Activated effector memory CD4-positive, alpha-beta T cell treated with Interleukin-2 at 50 U/mL for 16 hours (primary cell): ENCODE measurements at places on chromosomes 5 and 9.

- no peak for DNase-seq
These were observed 23.0 kb downstream of the C1QTNF2 start for GRCh38 chr5:160347448-160347847.

GRCh38 chr5:16737209-16737608 is 120.4 kb upstream of the RETREG1 start:
- no peak for DNase-seq

- no peak for DNase-seq
These were observed 103.1 kb downstream of the KCNIP1 start for GRCh38 chr5:170606941-170607340.

GRCh38 chr5:106080535-106080934 is 1590.2 kb downstream of the EFNA5 start:
- no peak for DNase-seq

GRCh38 chr5:122368510-122369251 is 56.6 kb downstream of the SNCAIP start:
- no peak for DNase-seq

DNA sequence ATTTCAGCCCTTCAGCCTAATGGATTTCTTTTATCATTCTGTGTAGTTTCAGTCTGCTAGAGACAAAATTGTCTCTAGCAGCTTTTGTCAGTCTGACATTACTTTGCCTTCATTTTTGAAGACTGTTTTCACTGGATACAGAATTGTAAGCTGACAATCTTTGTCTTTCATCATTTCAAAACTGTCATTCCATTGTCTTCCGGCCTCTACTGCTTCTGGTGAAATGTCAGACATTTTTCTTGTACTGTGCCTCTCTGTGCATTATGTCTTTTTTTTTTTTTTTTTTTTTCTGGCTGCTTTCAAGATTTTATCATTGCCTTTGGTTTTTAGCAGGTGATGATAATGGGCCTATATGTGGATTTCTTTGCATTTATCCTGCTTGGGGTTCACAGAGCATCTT is 51.3 kb upstream of the ZNF169 start:
- DNase-seq, result no peak

DNA sequence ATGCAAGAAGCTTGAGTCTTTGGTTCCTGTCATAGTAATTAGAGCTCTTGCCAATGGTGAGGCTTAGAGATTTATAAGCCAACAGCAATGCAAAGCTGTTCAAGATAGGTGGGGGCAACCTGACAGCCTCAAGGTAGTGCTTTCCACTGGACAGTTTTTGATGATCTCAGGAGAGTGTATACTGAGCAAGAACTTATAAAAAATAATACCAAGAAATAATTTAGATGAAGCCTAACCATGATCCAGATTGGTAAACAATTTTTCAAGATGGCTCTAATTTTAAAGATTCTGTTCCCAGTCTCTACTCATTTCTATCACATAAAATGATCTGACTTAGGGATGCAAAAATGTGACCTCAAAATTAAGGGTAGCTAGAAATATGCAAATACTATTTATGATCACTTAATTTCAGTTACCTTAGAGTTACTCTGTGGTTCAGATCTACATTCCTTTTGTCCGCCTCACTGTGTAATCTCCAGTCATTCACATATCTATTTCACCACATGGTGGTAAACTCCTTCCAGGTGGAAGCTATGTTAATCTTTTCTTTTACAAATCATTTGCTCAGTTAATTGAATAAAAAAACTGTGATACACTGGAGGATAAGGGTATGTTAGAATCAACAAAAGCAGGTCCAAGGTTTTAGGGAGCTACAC is 1228.0 kb upstream of the C9orf72 start:
- no peak for DNase-seq

GRCh38 chr9:127491516-127491915 is 40.2 kb downstream of the LRSAM1 start:
- DNase-seq, result no peak

- no peak for DNase-seq
These were observed 54.0 kb upstream of the C5orf58 start for GRCh38 chr5:170178814-170179213.

DNA sequence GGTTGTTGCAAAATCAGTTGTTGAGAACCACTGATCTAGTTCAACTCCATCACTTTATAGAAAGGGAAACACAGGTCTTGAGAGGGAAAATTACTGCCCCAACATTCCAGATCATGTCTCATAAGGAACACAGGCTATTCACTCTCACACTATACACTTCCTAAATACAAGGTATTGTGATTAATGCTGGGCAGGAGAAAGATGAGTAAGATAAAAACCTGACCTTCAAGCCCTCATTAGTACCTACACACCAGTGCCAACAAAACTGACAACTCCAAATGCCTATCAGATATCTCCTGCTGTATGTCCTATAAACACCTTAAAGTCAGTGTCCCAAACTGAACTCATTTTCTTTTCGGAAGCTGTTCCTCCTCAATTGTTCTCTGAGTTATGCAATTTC is 8.2 kb downstream of the GNE start:
- no peak for DNase-seq

- DNase-seq, result no peak
These were observed 26.0 kb downstream of the EGFLAM start for GRCh38 chr5:38284384-38284783.

- DNase-seq, result peak; percentile 68
These were observed 29.9 kb downstream of the CSF2 start for GRCh38 chr5:132103332-132103951.

- DNase-seq, result no peak
These were observed 1.5 kb downstream of the LCN2 start for GRCh38 chr9:128150594-128151308.

DNA sequence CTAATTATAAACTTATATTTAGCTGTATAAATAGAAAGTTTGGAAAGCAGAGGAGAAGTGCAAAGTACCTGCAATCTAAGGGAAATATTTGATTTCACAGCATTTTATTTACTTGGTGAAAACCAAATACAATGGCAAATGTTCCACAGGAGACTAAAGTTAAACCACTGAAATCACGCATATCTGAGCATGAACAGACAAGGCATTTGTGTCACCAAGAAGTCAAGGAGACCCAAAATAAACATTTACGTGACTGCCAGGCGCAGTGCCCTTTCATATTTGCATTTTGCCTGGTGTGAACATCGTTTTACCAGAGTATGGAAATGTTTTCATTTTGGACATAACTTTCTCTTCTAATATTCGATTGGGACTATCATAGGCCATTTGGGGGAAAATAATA is 20.6 kb downstream of the UGCG start:
- no peak for DNase-seq

DNA sequence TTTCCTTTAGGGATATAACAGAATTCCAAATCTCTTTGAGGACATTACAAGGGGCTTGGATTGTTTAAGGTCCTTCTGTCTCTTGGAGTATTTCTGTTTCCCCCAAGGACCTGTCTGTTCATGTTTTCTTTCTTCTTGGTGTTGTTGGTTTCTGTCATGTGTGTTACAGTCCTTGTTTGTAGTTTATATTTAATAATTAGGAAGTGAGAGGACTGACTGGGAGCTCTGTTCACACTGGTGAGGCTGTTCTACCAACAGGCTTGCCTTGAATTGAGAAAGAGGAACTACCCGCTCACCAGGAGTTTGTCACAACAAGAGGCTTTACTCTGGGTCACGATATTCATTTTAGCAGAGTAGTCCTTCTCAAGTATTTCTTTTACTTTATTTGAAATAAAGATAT is 119.2 kb upstream of the SV2C start:
- DNase-seq, result no peak

DNA sequence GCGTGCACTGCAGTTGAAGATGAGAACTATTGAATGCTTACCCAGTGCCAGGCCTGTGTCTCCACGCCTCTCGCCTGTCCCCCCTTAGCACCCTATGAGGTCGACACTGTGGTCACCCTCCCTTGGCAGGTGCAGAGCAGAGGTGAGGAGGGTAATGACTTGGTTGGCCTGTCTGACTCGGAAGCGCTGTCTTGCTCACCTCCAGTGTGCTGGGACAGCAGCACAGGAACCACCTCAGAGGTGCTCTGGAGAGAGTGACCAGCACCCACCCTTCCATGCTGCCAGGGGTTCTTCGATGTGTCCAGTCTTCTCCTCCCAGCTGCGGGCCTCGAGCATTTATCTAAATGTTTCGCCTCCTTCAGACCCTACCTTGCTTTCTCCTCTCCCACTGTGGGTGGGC is 178.3 kb upstream of the IRX2 start:
- no peak for DNase-seq

GRCh38 chr5:52041842-52042241 is 658.6 kb downstream of the ISL1 start:
- DNase-seq, result no peak

- DNase-seq, result no peak
These were observed 64.1 kb upstream of the CXCL14 start for GRCh38 chr5:135642934-135643333.

GRCh38 chr9:78213712-78214111 is 22.2 kb upstream of the CEP78 start:
- no peak for DNase-seq

DNA sequence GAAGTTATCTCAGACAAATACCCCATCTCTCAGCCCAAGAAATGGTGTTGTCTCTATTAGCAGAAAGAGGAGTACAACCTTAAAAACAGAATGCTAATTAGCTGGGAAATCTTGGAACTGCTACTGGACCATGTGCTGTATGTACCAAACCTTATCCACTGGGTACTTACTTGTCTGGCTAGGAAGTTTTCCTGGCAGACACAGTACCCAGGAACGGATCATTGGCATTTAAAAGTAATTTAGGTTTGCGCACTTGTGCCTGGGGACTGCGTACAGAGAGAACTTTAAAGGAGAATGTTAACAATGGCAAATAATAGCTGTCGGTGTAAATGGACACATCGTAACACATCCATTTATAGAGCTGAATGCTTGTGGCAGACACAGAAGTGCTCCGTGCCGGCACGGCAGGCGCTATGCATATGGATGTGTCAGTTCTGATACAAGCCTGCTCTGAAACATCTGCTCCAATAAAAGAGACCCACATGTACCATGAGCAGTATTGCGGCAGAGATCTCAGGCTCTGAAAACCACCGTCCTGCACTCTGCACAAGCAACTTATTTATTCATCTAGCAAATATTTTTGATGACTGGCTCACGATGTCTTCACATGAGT is 290.6 kb upstream of the PANK3 start:
- no peak for DNase-seq
